ENCODE measurements at places on chromosomes 6 and 20.

DNA sequence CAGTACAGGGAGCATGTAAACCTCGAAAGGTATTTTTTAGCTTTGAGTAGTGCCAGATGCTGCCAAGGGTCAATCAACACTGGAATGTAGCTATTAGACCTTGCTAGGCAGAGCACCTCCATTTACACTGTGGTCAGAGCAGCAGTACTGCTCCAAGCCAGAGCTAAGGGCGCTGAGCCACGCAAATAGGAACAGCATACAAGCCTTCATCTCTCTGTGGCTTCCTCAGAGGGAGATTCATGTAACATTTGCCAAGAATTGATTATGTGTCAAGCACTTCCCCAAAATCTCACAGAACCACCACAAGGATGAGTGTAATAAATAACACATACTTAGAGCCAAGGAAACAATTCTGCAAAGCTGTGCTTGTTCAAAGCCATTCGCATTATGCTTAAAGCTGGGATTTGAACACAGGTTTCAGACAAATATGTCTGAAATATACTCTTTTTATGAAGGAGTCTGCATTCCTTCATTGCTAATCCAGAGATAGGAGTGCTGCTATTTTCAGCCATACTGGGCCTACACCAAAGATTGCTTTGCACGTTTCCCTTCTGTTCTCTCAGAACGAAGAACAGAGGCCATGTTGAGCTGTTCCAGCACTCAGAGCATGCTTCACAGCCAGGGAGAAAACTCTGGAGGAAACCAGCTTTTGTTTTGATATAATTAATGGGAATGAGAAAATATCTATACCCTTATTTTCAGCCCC lies 97.7 kb downstream of the SLC16A10 start:
- DNase-seq, result no peak

GRCh38 chr6:169997187-169997929 lies 245.9 kb downstream of the ERMARD start:
- DNase-seq, result no peak

DNA sequence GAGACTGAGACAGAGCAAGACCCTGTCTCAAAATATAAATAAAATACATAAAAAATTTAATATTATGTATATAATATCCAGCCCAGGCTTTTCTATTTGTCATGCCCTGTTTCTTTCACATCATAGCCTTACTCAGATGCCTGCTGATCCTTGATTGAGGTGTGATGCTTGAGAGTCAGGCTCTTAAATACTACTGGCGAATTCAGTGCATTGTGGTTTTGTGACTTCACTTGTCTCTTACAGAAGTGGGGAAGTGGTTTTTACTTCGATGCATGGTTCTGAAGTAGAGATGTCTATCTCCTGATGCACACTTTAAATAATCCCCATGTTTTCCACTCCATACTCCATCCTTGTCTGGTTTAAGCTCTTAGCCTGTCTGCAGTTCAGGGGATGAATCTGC lies 29.1 kb downstream of the ASXL1 start:
- no peak for DNase-seq

- DNase-seq, result no peak
These were observed 40.9 kb downstream of the LY86 start for GRCh38 chr6:6629402-6629801.

GRCh38 chr6:15775741-15776140 lies 112.9 kb upstream of the DTNBP1 start:
- no peak for DNase-seq

GRCh38 chr6:126907996-126908395 lies 210.5 kb upstream of the RSPO3 start:
- no peak for DNase-seq

DNA sequence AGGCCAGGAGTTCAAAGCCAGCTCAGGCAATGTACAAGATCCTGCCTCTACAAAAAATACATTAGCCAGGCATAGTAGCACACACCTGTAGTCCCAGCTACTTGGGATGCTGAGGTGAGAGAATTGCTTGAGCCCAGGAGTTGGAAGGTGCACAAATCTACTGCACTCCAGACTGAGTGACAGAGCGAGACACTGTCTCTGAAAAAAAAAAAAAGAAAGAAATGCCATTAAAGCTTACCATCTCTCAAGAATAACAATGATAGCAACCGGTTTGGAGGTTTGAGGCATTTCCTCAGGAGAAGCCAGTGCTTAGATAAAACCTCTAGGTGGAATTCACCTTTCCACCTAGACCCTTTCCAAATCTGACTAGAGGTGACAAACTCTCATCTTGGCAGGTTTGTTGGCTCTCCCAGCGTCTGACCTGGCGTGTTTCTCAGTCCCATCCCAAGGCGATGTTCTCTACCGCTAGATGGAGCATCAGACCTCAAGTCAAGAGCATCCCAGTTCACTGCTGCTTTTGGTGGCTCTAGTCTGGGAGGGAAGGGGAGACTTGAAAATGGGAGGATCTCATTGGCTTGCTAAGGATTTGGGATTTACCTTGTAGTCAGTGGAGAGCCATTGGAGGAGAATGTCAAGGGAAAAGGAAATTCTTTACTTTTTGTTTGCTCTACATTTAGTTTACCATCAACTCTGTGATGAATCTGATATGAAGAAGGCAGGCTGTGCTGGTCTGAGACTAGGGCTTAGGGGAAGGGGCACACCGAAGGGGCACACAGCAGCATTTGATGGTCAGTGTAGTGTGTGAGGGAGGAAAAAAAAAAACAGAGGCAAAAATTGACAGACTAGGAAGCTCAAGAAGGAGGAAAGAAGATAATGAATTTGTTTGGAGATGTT lies 67.9 kb downstream of the NCOA7 start:
- no peak for DNase-seq

DNA sequence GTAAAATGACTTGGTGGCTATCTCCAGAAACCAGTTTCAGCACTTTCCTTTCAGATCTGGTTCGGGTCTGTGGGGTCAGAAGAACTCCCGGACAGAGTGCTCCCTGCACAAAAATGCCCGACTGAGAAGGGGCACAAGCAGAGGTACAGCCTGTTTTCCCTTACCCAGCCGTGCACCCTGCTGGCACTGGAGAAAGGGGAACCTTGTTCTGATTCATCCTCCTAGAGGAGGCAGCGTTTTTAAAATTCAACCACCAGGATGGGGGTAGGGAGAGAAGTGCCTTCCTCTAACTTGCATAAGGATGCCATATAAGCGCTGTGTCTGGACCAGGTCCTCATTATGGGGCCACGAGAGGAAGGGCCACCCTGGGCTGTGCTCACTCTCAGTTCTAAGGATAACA lies 17.6 kb downstream of the RIMS4 start:
- DNase-seq, result no peak

GRCh38 chr20:49578436-49578835 lies 10.5 kb upstream of the PTGIS start:
- DNase-seq, result no peak

DNA sequence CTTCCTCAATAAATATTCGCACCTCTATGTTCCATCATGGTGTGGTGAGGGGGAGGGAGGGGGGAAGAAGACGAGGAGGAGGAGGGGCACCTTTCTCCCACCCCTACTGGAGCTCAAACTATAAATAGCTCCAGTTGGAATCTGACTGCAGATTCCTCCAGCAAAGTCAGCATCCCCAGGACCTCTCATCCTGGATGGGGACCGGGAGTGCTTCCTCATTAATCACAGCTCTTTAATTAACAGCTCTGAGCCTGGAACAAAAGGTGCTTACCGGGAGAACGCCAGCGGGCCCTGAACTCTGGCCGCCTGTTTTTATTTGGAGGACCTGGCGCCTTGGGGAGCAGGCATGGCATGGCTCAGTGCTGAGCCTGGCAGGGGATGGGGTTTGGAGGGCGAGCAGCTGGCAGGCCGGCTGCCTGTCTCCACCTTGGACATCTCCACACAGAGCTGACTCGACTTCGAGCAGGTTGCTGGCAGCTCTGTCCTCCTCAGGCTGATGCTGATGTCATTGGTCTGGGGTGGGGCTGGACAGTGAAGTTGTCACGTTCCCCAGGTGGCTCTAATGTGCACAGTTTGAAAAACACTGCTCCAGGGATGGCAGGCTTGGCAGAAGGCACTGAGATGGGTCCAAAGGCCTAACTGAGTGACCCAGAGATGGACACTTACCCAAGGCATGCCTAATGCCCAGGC lies 180.4 kb downstream of the DHX35 start:
- no peak for DNase-seq

GRCh38 chr20:41454250-41454649 lies 87.6 kb upstream of the EMILIN3 start:
- DNase-seq, result no peak

DNA sequence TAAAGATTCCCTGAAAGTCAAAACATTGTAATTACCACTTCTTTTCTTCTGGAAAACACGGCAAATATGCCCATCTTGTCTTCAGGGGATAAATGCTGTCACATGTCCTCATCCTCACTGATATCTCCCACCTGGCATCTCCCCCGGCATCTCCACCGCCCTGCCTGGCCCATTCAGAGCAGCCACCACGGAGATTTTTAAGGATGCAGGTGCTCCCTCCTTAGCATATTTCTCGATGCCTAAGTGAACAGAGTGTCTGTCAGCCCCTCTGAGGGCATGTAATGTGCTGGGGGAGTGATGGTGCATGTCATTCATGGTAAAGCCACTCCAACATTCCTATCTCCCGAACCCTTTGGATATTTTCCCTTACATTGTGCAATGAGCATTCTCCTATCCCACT lies 215.5 kb downstream of the PREX1 start:
- DNase-seq, result no peak

DNA sequence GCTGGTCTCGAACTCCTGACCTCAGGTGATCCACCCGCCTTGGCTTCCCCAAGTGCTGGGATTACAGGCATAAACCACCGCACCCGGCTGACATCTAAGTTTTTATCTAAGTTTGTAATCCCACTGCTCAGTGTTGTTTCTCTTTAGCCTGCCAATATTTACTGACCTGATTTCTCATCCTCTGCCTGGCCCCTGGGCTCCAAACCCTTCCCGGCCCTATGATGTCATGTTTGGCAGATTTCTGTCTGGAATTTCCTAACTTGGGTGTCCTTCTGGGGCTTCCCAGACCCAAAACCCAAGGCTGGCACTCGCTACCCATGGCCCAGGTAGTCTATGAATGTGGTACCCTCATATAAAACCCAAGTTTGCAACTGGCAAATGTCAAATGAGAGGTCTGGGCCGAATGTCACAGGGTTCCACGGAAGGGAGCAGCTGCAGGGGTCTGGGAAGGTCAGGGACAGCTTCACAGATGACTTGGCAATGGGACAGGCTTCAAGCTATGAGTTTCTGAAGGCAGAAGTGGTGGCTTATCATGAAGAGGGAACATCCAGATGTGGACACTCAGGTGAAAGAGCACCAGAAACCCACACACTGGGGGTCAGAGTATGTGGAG lies 54.9 kb downstream of the TMEM170B start:
- no peak for DNase-seq

GRCh38 chr6:128138694-128139093 lies 237.8 kb upstream of the THEMIS start:
- no peak for DNase-seq

DNA sequence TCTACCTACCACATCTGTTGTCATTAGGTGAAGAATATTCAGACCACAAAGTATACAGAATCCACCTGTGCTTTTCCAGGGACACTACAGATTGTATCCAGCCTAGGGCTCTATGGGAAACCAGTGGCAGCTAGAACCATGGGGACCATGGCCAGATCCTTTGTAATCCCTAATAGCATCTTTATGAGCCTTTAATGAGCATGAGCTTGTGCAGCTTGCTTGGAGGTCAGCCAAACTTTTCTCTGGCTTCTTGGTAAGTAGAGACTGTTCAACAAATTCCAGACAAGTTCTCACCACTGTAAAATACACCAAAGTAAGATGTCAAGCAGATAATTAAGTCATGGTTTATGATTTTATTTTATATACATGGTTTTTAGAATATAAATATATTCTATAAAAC lies 301.6 kb upstream of the ADGRB3 start:
- DNase-seq, result no peak

GRCh38 chr20:57482796-57483195 lies 42.1 kb downstream of the CTCFL start:
- no peak for DNase-seq

GRCh38 chr6:15690510-15690909 lies 27.7 kb upstream of the DTNBP1 start:
- DNase-seq, result no peak

DNA sequence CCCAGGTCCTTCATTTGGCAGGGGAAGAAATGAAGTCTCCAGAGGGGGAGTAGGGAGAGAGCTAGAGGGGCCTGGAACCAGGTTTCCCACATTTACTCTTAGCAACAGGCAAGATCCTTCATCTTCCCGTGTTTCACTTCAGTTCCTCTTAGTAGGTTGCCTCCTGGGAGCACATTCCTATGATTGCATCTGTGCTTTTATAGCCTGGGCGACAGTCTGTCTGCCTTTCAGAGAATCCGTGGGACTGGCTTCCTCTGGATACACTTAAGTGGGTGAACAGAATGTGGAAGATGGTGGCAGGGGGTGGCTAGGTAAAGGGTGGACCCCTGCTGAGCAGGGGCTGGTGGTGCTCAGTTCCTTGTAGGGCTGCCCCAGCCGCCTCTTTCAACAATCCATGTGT lies 33.4 kb downstream of the STK35 start:
- DNase-seq, result no peak

DNA sequence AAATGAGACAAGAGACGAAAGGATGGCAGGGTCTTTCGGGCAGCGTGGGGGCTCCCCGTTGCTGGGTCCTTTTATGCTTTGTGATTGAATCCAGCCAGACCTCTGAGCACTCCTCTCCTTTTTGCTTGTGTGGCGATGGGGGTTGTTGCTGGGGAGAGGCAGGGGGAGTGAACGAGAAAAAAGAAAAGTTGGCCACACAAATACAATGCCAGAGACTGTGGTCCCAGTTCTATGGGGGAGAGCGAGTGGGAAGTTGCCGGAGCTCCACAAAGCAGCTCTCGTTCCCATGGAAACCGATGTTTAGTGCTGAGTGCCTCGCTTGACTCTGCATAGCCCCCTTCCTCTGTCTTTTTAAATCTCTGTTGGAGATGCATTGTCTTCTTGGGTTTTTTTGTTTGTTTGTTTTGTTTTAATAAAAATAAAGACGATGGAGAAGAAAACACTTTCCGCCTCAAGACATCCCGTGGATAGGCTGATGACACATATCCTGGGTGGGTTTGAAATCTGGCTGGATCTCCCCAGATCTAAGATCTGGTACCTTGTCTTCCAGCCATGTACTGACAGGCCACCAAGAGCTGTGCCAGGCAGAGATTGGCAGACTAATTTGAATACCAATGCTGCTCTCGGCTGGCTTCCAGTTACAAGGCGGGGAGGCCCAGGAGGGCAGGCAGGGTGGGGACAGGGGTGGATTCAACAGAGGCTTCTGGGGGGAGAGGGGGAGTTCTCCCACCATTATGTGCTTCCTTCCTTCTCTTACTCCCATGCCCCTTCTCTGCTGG lies 529.3 kb downstream of the QKI start:
- DNase-seq, result no peak

GRCh38 chr20:7691647-7692269 lies 248.5 kb downstream of the HAO1 start:
- no peak for DNase-seq

- no peak for DNase-seq
These were observed 30.3 kb upstream of the MDGA1 start for GRCh38 chr6:37727996-37728395.

DNA sequence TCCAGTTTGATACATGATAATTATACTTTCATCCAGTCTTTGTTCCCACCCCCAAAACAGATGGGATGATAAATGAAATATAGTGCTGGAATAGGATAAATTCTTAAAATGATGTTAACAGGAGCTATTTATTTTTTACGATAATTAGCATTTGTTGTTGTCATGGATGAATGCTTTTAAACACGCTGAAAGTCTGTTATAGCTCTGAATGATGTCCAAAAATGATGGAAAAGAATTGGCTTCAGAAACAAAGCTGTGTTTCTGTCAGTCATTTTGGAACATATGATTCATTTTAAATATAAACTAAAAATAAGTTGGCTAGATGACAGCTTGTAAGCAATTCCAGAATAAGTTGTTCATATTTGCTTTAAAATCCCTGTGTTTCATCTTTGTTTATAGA lies 237.4 kb downstream of the GRIK2 start:
- DNase-seq, result no peak
